Activated naive CD4-positive, alpha-beta T cell treated with anti-CD3 and anti-CD28 coated beads, Interleukin-2, amount 10 ng/mL, durations not matched to agents 5 hours and 36 hours (primary cell): ENCODE measurements at places on chromosomes 3 and 15. TPM values are rescaled to one million over a fixed set of nuclear protein-coding genes. Genes with fewer than 3 reads are reported as not detected.

Gene GALK2
- 26.5 TPM for total RNA-seq

Gene OR5K3
- total RNA-seq, result not detected

Gene HHLA2
- 18.0 TPM for total RNA-seq

Gene DNAH1
- 26.3 TPM for total RNA-seq

Gene CCDC39
- not detected for total RNA-seq

Gene ADAMTS9
- total RNA-seq, result not detected

Gene PRICKLE2
- not detected for total RNA-seq

Gene MESP1
- 1.4 TPM for total RNA-seq

Gene PLCL2
- total RNA-seq, result 48.4 TPM

Gene LMCD1
- not detected for total RNA-seq

Gene CP
- total RNA-seq, result not detected

Gene PIGZ
- 2.3 TPM for total RNA-seq

Gene SLC28A1
- total RNA-seq, result not detected

Gene SETMAR
- total RNA-seq, result 11.0 TPM
